Activated CD4-positive, alpha-beta T cell treated with anti-CD3 and anti-CD28 coated beads, Interleukin-2, amount 50 U/mL, for 4 hours (primary cell): ENCODE measurements at places on chromosomes 5 and 9.

- DNase-seq, result no peak
These were observed 12.4 kb upstream of the TYRP1 start for GRCh38 chr9:12680757-12681156.

- DNase-seq, result no peak
These were observed 149.1 kb downstream of the ATP10B start for GRCh38 chr5:160702934-160703333.

DNA sequence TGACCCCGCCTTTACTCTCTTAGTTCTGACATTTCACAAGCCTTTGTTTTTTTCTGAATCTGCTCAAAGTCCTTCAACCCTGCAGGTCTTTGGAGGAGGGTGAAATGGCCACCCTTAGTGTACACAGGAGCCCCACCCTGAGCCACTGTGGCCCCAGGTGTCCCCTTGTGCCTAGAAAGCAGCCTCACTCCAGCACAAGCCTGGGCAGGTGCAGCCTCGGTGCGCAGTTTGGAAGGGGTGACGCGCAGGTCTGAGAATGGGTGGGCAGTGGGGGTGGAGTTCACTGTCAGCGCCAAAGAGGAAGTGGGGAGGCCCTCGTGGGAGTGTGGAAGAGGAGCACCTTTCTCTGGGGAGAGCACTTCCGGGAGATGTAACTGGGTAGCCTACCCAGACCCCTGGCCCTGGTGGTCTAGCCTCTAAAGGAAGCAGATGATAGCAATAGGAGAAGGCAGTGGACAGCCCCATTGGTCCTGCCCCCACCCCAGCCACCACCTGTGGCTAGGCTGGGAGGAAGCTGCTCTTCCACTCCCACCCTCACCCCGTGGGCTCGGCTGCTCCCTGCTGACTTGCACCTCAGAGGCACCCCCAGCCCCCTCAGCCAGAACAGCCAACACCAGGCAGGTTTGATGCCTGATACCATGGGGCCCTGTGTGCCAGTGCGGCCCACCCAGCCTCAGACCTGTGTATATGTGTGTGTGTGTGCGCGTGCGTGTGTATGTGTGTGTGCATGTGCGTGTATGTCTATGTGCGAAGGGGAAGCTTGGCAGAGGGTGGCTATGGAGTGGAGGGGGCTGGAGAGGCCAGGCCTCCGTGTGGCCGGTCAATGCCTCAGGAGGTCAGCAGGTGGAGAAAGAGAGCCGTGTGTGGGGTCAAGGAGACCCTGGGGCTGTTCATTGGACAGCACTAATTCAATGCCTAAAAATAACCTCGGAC, 16.8 kb upstream of the DAB2IP start:
- DNase-seq, result no peak

GRCh38 chr9:128887914-128888350, 6.0 kb downstream of the LRRC8A start:
- DNase-seq, result no peak

DNA sequence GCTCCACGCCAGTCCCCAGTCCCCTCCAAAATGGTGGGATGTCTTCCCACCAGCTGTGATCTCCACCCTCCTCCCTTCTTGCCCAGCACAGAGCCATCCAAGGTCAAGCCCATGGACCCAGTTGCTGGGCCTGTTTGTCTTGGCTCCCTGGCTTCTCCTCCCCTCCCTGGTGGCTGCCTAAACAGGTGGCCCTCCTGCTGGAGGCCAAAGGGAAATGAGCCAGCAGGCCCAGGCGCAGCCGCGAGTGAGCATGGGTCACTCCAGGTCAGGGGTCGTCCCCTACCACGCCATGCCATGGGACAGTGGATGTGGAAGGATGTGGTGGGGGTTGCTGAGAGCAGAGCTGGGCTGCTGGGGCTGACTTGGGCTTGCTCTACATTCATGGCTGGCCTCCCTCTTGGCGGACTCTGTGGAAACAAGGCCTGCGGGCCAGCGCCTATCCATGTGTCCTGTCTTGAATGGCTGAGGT, 33.6 kb downstream of the COL15A1 start:
- no peak for DNase-seq

DNA sequence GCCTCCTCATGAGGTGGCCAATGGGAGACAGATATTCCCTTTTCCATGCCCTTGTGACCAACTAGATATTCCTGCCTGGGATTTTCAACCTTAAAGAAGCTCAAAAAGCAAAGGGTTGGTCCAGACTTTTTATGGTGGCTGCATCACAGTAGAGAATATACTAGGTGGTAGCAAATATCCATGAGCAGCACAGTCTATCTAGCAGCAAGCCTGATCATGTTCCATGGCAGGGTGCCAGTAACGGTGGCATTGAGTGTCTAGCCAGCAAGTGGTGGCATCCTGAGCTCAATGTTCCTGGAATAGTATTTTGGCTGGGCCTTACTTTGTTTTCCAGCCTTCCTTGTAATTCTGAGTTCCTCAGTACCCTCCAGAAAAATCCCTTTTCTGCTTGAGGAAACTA, 25.8 kb downstream of the CDC25C start:
- DNase-seq, result no peak

- no peak for DNase-seq
These were observed 110.1 kb downstream of the MED27 start for GRCh38 chr9:131969469-131969989.

DNA sequence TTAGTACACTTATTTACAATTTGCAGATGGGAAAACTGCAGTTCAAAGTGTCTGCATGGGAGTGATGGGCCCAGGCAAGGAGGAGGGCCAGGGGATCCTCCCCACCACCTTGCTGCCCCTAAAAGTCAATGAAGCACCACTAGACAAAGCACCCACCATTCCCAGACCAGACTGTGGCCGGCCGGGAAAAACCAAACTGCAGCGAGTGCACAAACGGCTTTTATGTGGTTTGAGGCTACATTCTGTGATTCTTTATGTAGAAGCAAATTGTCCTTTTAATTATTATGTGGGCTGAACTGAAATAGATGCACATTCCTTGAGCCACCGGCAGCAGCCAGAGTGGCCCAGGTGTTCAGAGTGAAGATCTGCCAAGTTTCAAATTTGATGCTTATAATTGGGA, 585.3 kb upstream of the KLF4 start:
- no peak for DNase-seq

- no peak for DNase-seq
These were observed 131.8 kb upstream of the SLC12A2 start for GRCh38 chr5:127951791-127952190.

GRCh38 chr9:21746550-21746949, 55.9 kb upstream of the MTAP start:
- DNase-seq, result no peak

DNA sequence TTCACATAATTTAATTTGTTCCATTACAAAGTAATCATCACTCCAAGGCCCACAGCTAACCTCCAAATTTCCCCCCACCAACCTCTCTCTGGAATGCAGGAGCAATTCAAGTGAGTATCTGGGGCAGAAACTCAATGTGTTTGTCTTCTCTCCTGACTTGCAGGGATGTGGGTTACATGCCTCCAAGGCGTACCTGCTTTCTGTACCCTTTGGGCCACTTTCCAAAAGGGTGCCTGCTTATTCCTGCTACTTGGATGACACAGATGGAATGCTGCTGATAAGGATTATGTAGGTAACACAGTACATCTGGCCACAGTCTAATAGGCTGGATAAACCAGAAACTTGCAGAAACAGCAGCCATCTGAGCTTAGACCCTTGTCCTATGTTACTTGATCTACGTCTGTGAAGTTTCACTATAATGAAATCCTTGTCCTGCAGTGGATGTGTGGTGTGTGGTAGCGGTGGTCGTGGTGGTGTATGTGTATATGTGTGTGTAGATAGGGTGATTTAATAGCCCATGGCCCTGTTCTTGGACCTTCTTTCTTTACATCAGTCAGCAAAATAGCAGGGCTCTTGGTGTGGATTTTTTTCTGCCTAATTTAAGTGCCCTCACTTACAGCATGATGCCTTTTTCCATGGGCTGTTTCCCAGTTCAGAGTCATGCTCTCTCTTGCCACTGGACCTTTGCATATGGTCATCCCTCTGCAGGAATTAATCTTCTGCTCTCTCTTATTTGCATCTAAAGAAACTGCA, 175.9 kb downstream of the ZDHHC21 start:
- no peak for DNase-seq

GRCh38 chr5:73764586-73764985, 138.6 kb downstream of the ARHGEF28 start:
- no peak for DNase-seq

DNA sequence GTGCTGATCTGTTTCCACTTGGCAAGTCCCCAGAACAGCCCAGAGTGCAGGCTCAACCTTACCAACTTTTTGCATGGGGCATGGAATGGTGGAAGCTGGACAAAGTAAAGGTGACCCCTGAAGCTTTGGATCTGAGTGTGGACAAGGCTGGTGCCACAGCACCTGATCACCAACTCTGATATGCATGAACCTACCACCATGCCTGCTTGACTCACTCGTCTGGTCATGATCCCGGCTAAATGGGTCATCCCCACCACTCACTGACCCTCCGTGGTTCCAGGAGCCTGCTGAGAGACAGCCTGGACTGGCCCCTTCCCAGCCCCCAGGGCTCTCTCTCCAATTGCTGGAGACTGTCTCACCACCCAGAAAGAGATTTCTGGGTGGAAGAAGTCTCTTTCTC, 14.4 kb upstream of the SLC22A4 start:
- DNase-seq, result no peak

- DNase-seq, result no peak
These were observed 22.1 kb upstream of the STXBP1 start for GRCh38 chr9:127589955-127590370.

- DNase-seq, result no peak
These were observed at the start of gene PLCXD3 for GRCh38 chr5:41510176-41510831. PLCXD3 (minus strand) TSS chr5:41510601; CDS start chr5:41510526, 75 bp downstream.

GRCh38 chr5:144142139-144142823, 28.2 kb downstream of the YIPF5 start:
- DNase-seq, result no peak

- no peak for DNase-seq
These were observed 107.1 kb downstream of the CTNND2 start for GRCh38 chr5:11797132-11797531.

- DNase-seq, result no peak
These were observed 15.9 kb downstream of the SRD5A1 start for GRCh38 chr5:6649186-6649585.

GRCh38 chr5:112960315-112960714, 16.3 kb upstream of the DCP2 start:
- no peak for DNase-seq

- DNase-seq, result no peak
These were observed 58.1 kb downstream of the NEK6 start for GRCh38 chr9:124315882-124316281.

GRCh38 chr9:121564504-121565260, 65.0 kb upstream of the GGTA1 start:
- DNase-seq, result no peak

GRCh38 chr5:59921816-59922215, 28.3 kb upstream of the PDE4D start:
- no peak for DNase-seq

DNA sequence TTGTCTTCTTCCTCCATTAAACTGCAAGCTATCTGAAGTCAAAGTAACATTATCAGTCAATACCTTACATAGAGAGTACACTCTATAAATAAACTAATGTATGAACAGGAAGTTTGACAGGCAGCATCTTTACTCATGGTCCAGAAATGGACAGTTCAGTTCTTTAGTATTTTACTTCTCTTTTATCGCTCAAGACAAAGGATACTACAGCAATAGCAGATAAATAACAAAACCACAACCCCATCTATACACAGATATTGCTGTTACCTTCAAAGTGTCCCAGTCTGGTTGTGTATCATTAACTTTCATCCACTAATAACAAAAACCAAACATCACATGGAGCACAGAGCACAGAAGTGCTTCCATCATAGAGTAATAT, 46.4 kb downstream of the SEMA5A start:
- DNase-seq, result no peak

- no peak for DNase-seq
These were observed 36.7 kb downstream of the DOCK8 start for GRCh38 chr9:251398-251797.

GRCh38 chr5:59222687-59223511, 640.0 kb downstream of the RAB3C start:
- DNase-seq, result no peak

DNA sequence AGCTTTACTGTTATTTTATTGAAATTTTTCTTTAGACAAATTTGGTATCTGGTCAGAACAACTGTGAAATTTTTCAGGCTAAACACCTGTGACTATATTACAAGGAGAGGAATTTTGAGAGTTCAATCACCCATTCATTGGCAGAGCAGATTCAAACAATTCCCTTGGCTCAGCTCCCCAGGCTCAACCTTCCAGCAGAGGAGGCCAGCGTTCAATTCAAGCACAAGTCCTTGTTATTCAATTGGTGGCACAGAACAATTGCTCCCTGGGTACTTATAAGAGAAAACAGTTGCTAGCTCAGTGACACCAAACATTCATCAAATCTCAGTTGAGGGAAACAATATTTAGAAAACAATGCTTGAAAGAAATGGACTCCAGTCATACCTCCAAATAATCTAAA, 83.3 kb downstream of the SUSD1 start:
- no peak for DNase-seq

- no peak for DNase-seq
These were observed 73.8 kb downstream of the LHFPL2 start for GRCh38 chr5:78574731-78575161.

DNA sequence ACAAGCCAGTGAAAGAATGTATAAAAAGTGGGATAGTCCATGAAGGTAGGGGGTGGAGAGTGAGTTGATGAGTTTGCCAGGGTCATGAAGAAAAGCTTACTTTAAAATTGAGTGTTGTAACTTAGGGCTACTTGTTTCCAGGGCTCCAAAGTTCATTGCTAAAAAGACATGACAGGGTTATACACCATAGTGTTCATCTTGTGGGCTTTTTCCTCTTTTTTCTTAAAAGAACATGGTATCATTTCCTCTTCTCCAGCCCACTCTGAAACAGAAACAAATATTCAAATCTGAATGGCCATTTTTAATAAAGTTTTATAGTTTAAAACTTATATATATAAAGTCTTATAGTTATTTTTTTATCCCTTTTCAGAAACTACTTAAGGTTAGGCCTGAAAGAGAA, 115.7 kb upstream of the SMC2 start:
- DNase-seq, result no peak

DNA sequence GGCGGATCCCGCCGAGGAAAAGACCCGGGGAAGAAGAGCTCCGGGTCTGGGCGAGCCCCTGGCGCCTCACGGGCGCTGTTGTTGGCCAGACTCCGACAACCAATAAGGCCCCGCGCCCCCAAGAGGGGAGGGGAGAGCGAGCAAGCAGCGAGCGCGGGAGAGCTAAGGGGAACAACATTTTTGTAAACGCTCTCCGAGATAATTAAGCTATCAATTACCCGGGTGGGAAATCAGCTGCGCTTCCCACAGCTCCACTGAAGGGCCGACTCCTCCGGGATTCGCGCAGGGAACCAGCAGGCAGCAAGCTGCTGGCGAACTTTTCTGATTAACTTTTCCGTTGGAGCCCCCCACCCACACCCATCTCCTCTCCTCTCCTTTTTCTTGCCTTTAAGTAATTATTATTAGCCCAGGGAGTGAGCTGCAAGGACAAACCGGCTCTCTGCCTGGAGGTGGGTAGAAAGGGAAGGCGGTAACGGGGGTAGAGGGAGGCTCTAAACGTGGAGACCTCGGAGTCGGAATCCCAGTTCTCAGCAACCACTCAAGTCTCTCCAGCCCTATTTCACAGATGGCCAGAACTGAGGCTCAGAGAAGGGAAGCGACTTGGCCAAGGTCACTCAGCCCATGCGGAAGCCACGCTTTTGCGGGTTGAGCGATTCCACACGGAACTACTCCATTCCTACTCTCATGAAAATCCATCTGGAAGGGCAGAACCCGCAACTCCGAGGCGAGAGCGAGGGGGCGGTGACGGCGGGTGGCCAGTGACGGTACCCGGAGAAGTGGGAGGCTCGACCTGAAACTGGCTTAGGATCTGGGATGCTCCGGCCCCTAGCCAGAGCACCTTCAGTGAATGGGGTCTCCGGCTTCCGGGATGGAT, 1.3 kb downstream of the ASTN2 start:
- DNase-seq, result no peak
